ENCODE measurements at places on chromosomes 6 and 20.

GRCh38 chr6:157597461-157598312 is 216.7 kb downstream of the ZDHHC14 start:
- peak; percentile 69 for DNase-seq

DNA sequence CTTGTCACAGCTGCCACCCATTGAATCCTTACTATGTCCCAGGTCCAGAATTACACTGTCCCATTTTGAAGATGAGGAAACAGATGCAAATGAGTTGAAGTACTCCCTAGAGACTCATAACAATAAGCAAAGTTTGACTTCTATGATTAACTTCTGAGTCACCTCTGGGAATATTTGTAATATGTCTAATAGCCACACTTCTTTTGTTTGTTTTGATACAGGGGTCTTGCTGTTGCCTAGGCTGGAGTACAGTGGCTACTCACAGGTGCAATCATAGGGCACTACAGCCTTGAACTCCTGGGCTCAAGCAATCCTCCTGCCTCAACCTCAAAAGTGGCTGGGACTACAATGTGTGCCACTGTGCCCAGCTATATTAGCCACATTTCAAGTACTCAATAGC is 11.4 kb upstream of the SOX12 start:
- DNase-seq: no peak

DNA sequence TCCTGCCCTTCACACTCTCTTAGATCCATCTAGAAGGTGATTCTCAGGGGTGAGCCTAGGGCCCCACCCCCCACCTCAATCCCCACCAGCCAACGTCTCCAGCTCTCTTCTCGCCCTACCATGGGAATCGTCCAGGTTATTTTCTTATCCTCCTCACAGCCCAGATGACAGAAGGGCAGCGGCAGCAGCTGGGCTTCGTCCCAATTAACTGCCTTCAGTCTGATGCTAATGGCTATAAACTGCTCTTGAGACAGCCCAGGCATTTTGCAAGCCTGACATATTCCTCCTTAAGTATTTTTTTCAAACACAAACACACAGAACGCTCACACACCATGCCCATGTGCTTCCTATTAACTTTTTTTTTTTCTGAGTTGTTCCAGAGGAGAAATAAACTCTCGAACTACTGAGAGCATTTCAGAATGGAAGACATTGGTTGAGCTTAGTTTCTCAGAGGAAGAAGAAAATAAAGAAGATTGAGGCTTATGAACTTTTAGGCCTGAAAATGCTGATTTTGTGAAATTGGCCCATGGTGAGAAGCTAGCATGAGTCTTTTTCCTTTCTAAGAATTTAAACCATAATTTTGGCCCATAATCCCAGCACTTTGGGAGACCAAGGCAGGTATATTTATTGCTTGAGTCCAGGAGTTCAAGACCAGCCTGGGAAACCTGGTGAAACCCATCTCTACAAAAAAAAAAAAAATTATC is 124.6 kb downstream of the EYA2 start:
- DNase-seq: no peak

DNA sequence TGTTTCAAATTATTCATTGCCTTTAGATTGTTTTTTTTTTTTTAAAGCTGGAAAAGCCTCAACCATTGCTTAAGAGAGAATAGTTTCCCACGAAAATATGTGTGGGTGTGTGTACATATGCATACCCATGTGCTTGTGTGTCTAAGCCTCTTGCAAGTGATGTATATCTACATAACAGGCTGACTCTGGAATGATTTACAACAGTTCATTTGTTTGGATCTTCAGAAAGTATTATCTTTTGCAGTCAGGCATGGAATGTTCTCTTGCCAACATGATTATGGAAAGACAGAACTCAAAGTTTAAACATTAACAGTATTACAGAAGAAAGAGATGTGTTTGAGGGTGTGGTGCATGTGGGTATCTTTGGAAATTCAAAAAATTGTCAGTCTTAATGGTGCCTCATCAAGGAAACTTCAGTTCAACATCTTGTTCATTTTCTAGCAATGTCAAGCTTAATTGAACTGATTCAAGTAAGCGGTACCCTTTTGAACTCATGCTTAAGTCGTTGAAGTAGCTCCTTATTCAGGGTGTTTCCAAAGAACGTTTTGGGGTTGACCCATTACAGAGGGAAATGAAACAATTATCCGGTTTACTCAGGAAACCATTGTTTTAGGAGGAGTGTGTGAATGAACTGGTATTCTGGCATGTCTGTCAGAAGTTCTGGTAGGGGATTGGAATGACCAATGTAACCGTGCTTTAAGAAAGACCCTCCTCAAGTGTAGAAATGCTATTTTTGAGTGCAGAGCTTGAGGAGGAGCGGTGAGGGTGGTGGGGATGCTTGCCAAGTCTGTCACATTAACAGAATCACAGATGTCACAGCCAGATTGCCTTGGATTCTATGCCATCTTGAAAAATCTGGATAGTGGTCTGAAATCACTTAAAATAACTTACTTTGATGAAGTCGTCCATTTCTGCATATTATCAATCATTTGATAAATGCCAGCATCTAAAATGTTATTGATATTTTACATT is 60.3 kb downstream of the ADGRG6 start:
- DNase-seq: no peak

DNA sequence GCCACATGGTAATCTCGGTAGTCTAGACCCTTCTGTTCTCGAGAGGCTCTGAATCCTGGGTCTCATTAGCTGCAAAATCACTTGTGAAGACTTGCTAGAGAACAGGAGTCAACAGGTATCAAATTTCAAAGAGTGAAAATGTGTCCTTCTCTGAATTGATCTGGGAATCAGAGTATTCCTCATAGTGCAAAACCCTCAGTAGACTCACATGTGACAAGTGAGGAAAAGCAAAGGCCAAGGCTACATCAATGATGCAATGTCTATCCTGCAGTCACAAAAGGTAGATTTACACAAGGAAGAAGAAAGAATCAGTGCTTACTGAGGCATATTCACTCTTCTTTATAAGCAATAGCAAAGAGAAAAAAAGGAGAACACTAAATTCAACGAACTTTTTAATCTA is 1220.0 kb upstream of the GJE1 start:
- DNase-seq: no peak

DNA sequence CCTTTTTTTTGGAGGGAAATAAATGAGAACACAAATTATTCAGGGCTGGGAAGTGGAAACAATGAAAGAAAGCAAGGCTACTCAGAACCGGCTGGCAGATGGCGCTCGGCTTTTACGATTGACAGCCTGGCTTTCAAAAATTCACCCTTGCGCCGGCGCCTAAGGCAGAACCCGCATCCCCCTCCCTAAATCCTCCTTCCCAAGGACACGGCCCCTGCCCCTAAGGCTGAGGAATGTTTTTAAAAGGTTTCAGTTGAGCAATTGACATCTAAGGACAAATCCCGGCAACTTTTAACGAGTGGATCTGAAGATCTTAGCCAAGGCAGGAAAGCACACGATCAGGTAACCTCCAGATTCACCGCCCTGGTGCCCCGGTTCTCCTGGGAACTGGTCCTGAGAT is 16.3 kb downstream of the GNAS start:
- DNase-seq: peak; percentile 27

GRCh38 chr6:132961610-132962009 is 147.2 kb downstream of the RPS12 start:
- peak; percentile 7 for DNase-seq

DNA sequence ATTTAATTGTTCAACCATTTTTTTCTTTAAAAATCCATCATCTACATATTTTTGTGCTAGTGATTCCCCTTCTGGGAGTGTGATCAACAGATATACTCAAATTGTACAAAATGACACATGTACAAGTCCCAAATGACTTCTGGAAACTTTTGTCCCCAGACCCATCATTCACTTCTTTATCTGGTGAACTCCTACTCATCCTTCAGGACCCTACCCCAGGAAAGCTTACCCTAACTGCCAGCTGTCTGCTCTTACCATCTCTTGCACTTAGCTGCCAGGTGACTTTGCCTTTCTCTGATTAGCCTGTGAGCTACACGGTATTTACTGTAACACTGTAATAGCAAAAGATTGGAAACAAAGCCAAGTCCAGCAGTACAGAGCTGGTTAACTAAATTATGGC is 55.3 kb downstream of the JPH2 start:
- no peak for DNase-seq

DNA sequence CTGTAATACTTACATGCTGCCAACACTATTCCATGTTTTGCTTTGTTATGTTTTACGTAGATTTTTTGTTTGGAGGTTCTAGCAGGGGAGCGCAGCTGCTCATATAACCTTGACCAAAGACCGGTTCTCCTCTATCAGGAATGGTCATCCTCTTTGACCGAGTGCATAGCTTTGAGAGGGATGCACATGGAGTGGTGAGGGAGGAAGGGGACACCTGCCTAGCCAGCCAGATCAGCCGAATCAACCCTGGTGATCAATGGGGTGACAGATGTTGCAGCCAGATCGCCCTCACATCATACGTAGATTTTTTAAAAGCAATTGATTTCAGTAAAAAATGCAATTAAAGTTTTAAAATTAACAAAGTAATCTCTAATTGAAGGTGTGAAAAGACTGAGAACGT is 6.3 kb downstream of the DSTN start:
- DNase-seq: no peak

- no peak for DNase-seq
Measured at GRCh38 chr6:105645156-105645555, 242.3 kb upstream of the PREP start.

DNA sequence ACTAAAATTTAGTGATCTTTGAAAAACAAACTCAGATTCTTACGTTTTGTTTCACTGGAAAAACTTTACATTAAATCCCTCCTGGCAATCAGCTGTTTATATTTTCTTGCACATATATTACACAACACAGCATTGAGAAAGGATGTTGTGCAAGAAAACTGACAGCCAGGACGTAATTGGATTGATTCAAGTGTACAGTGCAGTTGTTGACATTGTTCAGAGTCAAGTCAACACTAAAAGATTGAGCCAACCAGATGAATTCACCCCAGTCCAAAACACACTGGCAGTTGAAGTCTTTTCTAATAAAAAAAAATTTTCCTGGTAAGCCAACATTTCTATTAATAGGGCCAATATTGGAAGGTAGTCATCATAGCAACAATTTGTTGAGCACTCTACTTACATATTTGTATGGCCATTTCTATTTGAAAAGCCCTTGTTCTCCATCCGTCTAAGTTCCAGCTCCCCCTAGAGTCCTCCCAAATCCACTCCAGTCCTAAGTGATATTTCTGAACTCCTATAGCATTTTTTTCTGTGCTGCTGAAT is 20.9 kb upstream of the VNN1 start:
- DNase-seq: no peak

GRCh38 chr6:44556046-44556445 is 168.5 kb downstream of the CDC5L start:
- DNase-seq: no peak

- DNase-seq: no peak
Measured at GRCh38 chr20:61126369-61127195, 125.5 kb upstream of the CDH4 start.

DNA sequence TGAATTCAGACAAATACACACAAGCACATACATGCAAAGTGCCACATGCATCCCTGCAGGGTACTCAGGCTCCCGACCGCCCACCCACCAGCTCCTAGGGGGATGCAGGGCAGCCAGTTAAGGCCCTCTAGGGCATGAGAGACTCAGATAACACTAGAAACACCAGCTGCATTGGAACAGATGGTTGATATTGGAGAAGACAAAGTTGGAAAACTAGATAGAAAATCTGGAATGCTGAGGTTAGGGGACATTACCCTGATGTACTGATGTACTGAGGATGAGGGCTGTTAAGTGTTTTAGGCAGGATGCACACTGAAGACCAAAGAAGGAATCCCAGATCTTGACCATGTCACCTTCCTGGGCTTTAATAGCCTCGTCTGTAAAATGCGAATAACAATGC is 134.6 kb upstream of the ECI2 start:
- no peak for DNase-seq

DNA sequence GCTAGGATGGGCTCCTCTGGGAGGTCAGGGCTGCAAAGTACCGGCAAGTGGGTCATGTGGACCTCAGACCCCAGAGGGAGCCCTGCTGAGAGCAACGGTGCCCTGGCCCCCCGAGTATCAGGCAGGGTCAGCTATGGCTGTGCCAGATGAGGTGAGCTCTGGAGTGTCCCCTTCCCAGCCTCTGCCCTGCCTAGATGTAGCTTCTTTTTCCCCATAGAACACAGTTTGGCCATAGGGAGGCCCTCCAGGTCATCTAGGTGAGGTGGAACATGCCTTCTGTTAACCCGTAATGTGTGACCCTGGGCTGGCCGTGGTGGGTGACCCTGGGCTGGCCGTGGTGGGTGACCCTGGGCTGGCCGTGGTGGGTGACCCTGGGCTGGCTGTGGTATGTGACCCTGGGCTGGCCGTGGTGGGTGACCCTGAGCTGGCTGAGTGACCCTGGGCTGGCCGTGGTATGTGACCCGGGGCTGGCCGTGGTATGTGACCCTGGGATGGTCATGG is 21.2 kb upstream of the PCMTD2 start:
- no peak for DNase-seq

GRCh38 chr20:33437141-33437911 is 6.2 kb downstream of the SNTA1 start:
- DNase-seq: no peak

DNA sequence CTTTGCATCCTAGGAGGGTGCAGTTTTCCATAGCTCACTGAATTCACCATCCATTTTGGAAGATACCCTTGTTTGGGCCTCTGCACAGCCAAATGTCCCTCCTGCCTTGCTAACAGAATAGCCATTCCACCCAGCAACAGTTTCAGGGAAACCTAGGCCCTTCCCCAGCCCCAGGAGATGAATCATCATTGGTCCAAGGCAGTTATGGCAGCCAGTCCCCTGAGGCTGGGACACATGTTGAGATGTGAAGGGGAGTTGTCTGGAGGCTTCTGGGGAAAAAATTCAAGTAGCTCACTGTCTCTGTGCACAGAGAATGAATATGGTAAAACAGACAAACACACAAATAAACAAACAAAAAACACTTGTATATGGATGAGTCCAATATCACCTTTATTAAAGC is 17.4 kb upstream of the SIRPB2 start:
- no peak for DNase-seq

DNA sequence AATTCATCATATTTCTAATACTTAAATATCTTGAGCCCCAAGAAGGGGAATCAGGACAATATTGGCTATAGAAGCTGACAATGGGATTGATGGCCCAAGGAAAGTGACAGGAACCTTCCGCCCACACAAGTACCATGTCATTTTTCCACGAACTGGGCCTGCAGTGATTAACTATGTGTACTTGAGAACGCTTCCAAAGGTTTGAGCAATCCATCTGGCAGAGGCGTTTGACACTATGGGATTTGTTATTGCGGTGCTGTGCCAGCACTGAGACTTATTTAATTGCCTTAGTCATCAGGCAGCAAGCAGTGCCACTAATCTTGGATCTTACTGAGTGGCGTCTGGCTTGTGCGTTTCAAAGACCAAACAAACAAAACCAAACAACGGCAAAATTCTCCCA is 135.6 kb upstream of the UST start:
- DNase-seq: no peak

DNA sequence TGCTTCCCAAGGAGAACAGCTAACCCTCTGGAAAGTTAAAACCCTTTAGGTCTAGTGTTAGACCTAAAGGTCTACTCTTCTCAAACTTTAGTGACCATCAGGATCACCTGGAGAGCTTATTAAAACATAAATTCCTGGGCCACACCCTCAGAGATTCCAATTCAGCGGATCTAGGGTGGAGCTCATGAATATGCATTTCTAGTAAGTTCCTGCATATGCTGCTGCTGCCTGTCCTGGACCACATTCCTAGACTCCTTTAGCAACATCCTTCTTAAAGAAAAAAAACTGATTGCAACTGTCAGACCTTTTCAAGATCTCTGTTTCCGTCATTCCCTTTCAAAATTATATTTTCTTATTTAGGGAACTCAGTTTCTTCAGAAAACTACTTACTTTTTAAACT is 31.2 kb downstream of the SNAP25 start:
- DNase-seq: no peak

GRCh38 chr6:135265278-135265677 is 84.2 kb downstream of the MYB start:
- DNase-seq: no peak

Data from activated naive CD4-positive, alpha-beta T cell treated with anti-CD3 and anti-CD28 coated beads for 36 hours (primary cell).